Thoracic aorta (tissue), 2 donors: ENCODE measurements at places on chromosomes 16 and 17. TPM values are rescaled to one million over a fixed set of nuclear protein-coding genes. Genes with fewer than 3 reads are reported as not detected.

The WSCD1 gene
- total RNA-seq = 6.0 TPM

DNA sequence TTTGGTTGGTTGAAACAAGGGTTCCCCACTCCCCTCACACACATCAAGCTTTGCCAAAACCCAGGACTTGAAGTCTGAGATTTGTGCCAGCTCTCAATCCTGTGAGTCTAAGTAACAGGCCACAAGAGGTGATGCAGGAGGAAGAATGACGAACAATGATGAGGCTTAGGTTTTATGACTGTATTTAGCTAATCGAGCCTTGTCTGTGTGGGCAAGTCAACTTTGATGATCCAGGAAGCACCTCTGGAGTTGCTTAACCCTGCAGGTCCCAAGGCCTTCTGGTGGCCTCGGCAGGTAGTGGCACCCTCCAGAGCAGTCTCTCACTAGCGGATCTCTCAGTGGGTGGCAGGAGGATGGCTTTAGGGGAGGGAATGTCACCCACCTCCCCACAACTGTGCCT lies 28.7 kb downstream of the CDK5RAP3 start:
- no peak for DNase-seq

GRCh38 chr17:8122422-8122923 lies 1.4 kb downstream of the HES7 start:
- DNase-seq = no peak

DNA sequence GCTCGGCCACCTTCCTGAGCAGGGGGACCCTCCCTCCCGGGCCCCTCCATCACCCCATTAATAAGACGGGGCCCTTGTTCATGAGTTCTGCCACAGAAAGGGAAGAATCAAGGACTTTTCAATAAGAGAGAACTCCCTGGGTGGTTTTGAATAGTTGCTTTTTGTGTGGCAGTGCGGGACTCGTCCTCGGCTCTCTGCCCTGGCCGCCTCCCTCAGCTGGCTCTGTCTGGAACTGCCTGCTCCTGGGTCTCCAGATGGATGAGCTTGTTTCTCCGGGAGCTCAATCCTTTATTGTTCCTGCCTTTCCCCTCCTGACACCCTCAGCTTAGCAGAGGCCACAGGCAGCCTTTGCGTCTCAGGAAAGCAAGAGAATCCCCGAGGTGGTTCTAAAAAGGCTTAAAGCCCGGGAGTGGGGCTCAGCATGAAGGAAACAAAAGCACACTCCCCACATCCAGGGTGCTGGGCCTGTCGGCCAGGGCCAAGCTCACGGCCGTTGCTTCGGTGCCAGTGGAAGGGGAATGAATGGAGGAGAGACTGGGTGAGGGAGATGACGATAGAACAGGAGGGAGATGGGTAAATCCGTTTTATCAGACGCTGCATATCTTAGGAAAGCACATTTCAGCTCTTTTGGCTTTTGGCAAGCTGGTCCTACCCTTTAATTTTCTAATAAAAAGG lies 60.2 kb downstream of the RAI1 start:
- DNase-seq = no peak

The GAS2L2 gene
- not detected for total RNA-seq

GRCh38 chr17:48960834-48961515 lies 7.4 kb downstream of the GIP start:
- no peak for DNase-seq

DNA sequence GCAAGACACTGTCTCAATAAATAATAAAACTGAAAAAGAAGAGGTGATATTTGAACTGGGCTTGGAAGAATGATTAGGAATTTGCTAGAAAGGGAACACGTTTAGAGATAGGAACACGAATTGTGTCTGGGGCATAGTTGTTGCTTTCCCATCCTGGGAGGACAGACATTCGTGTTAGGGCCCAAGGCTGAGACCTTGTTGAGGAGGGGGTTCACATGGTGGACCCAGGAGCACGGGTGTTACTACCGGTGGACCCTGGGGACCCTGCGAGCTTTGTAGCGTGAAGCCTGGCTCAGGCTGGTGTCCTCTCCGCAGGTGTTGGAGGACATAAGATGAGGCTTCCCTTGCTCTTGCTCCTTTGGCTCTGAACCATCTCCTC lies 1.2 kb downstream of the ACSF3 start:
- DNase-seq = no peak

The TNK1 gene
- 4.7 TPM for total RNA-seq

The TMEM114 gene
- not detected for total RNA-seq

DNA sequence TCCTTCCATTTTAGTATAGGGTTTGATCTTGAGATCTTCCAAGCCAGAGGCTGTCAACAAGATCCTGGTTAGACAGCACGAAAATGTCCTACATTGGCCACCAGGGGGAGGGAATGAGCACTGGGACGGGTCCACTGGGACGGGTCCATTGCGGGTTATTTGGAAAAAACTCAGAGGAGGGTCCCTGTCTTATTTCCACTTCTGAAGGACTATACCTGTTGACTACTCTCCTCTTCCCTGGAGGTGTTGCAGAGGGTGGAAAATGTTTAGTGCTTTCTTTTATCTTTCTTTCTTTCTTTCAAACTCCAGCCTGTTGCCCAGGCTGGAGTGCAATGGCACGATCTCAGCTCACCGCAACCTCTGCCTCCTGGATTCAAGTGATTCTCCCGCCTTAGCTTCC lies 2.5 kb downstream of the TTLL6 start:
- DNase-seq = no peak

GRCh38 chr16:69852815-69853214 lies 90.7 kb downstream of the WWP2 start:
- no peak for DNase-seq

The CNTD1 gene
- not detected for total RNA-seq

The PHF23 gene
- total RNA-seq = 25.1 TPM

DNA sequence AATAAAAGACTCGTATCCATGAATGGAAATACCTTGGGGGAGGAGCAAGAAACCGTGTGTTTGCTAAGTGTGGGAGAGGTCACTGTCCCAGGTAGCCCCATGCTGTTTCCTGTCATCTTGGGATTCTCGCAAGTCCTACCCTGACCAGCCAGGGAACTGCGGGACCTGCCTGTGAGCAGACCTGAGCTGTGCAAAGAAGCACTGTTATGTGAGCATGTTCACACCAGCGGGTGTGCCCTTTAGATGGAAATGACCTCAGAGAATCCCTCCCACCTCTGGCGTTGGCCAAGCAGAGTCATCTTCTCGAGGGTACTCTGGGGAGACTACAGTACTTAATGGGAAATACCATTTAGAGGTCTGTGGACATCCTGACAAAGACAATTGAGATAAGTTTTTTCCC lies 127.0 kb upstream of the MON1B start:
- no peak for DNase-seq

DNA sequence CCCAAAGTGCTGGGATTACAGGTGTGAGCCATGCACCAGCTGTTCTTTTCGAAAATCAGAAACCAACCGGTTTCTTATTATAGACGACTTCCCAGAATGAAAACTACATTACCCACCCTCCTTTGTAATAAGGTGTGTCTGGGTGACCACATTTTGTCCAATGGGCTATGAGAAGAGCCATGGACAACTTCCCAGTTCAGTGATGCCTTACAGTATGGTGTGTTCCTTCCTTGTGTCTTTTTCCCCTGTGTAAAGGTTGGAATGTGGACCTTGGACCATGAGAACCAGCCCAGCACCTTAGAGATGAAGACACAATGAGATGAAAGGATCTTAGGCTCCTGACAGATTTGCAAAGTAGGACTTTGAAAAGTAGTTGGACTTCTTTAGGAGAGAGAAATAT lies 85.0 kb upstream of the ATF7IP2 start:
- no peak for DNase-seq

The HEATR9 gene
- total RNA-seq = not detected

- no peak for DNase-seq
Observed at GRCh38 chr17:81027591-81028505, 7.1 kb upstream of the BAIAP2 start.

GRCh38 chr17:6160911-6161855 lies 91.0 kb downstream of the WSCD1 start:
- no peak for DNase-seq

DNA sequence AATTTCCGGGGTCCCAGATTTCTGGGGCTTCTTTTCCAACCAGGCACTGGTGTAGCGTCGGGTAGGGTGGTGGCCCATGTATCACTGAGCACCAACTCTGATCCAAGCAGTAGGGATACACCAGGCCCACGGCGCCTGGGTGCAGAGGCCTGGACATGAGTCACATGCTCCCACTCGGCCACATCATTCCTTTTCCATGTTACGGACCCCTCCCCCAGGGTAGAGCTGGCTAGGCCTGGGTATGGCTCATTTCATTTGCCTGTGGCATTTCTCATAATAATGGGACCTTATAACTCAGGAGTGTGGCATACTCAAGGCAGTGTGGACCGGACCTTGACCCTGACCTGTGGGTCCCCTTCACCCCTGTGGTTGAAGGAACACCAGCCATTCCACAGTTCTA lies 18.0 kb upstream of the NDRG4 start:
- DNase-seq = no peak

DNA sequence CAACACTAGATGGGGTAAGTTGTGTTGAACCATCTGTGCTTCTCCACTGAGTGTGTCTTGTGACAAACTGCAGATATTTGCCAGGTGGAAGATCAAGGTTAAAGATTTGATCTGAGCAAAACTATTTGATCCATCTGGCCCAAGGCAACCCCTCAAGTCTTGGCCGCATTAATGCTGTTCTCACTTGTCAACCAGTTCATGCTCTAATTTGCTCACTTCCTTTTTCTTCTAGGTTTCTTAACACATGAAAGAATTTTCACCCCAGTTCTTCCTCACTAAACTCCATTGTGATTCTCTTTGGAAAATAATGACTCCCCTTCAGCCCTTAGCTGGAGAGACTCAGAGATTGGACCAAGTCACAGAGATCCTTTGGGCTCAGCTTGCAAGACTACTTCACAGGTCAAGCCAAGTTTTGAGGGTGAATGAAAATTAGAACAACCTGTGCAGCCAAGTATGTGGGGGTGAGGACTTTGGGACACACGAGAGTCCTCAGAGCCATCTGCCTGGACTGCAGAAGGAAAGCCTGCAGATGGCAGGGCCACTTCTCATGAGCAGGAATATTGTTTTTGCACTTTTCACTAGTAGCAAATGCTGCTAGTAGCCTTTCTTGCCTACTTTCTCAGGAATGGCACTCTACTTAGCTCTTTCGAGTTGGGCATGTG lies 166.5 kb downstream of the AXIN2 start:
- no peak for DNase-seq

The RCVRN gene
- total RNA-seq = not detected

The HS3ST3A1 gene
- 1.5 TPM for total RNA-seq

DNA sequence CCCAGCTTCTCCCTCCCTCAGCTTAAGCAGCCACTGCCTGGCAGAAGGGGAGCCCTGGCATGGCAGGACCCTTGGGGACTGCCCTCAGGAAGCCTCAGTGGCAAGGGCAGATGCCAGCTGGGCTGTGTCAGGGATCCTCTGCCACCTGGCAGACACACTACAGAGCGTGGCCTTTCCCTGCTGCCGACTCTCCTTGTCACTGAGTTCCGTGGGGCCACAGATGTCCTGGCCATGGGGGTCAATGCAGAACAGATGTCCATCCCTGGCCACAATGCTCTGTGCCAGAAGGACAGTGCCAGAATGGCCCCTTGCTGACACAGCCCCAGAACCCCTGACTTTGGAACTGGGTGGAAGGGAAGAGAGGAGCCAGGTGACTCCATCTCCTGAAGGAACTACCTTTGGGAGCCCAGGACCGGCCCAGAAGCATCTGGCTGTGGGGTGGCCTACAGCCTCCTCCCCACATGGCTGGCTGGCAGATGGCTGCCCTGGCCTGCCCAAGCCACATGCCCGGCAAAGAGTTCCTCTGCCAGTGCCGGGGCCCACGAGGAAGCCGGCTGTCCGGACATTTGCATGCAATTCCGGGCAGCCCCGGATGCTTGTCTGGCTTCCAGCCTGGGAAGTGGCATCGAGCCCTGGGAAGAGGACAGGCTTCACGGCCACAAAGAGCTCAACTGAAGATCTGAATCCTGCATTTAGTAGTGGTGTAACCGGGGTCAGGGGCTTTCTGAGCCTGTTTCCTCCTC lies 24.1 kb downstream of the NPTX1 start:
- no peak for DNase-seq

- peak; percentile 94 for DNase-seq
Observed at GRCh38 chr17:75289115-75289831, at the start of gene SLC25A19. TSS of gene SLC25A19 (minus strand) at chr17:75289433. CDS start at chr17:75286764, 2,669 bp downstream.

DNA sequence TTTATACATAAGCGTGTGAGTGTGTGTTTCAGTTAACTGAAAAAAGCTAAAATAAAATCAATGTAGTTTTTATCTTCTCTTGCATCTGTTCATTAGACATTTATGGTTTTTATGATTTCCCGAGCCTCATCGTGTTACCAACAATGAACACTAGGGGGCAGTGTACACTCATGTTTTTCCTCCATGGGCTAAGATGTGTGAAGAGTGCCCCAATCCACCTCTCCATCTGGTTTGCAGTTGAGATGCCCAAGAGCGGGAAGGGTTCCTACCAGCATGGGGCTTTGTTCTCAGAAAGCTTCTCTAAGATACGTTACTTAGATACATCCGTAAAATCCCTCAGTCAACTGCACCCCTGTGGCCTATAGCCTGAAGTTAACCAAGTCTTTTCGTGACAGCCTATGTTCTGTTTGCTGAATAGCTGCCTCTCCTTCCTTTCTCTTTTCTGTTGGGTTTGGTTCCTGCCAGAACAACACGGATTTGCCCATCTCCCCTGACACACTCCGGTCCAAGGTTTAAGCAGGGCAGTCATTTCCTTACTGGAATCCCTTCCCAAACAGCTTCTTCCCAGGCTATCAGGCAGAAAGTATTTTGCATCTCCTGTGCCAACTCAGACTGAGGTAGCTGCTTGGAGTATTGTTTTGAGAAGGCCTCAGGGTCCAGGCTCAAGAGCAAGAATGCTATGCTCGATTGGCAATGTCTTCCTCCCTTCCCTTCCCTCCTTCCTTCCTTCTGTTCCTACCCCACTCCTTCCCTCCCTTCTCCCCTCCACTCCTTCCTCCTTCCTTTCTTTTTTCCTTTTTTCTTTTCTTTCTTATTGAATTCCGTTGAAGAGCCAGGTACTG lies 12.9 kb upstream of the ELAC2 start:
- no peak for DNase-seq

- DNase-seq = no peak
Observed at GRCh38 chr16:16887193-16887592, 508.3 kb downstream of the NPIPA7 start.

DNA sequence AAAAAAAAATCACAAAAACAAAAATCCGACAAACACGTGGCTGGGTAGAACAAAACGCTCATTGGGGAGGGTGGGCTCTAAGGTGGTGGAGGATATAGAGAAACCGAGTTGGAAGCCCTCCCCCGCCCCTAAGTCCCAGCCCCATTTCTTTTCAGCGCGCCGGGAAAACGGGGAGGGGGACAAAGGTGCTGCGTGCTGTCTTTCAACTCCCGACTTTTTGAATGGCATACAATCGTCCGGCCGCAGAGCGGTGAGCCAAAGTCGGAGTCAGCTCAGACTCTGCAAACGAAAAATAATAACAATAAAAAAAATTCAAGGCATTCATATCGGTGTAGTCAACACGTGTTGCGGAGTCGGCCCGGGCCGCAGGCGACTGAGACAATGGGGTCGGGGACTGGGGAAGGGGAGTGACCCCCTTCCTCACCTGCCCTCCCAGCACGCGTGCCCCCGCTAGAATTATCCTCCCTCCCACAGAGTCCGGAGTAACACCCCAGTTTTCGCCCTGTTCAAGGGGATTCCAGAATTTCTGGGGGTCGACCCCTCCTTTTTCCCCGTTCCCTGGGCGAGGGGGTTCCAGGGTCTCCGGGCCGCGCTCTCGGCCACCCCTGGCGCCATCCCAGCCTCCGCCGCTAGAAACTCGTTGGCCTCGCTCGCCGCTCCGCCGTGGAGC lies 1.7 kb upstream of the IGF2BP1 start:
- no peak for DNase-seq

The TAT gene
- total RNA-seq = not detected

GRCh38 chr17:44281570-44281969 lies 13.6 kb upstream of the SLC4A1 start:
- DNase-seq = no peak
